T-cell (primary cell): ENCODE measurements at places on chromosomes 5 and 9. TPM values are rescaled to one million over a fixed set of nuclear protein-coding genes. Genes with fewer than 3 reads are reported as not detected.

- DNase-seq, result no peak
Observed at GRCh38 chr5:13249854-13250253, 694.6 kb downstream of the DNAH5 start.

DNA sequence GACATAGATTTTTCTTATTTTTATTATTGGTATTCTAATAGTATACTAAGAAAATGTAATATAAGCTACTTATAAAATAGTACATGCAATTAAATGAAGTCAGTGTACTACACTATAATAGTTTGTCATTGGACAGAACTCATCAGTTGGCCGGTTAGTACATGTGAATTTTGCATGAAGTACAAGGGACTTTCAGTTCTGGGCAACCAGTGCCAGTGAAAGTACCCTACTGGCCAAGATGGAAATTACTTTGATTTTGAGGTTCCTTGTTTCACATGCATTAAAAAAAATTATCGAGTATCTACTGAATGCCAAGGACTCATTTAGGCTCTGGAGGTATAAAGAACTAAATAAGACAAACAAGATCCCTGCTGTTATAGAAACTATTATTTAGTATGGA lies 213.4 kb upstream of the ELL2 start:
- no peak for DNase-seq

DNA sequence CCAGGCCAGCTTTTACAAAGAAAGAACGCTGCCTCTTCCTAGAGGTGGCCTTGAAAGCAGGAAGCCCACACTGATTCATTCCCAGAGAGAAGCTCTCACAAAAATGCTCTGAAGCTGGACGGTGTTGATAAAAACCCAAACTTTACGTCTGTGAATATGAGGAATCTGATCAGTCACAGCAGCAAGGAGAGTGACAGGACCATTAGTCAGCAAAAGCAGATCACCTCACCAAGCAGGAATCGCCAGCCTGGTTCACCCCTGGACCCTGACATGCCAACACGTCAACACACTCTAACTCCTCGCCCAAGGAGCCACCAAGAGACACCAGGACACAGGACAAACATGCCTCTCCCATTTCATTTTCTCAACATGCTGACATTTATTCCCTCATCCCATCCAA lies 70.6 kb upstream of the ZNF622 start:
- no peak for DNase-seq

HSD17B3 gene
- total RNA-seq, result 1.2 TPM

DNA sequence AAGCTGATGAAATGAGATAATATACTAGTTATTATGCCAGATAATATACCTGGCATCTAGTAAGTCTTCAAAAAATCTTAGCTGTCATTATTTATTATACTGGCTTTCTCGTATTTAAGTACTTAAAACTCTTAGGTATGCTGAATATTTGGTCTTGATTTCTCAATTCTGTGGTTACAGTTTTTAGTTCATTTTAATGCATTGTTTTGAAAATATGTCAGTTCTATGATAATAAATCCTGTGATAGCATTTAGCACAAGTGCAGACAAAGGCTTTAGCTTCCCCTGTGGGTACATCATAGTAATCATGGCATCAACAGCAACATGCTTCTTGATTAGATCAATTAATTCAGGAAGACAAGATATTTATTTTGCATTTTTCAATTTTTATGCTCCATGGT lies 133.0 kb downstream of the SMC2 start:
- no peak for DNase-seq

SLC36A2 gene
- not detected for total RNA-seq

DNA sequence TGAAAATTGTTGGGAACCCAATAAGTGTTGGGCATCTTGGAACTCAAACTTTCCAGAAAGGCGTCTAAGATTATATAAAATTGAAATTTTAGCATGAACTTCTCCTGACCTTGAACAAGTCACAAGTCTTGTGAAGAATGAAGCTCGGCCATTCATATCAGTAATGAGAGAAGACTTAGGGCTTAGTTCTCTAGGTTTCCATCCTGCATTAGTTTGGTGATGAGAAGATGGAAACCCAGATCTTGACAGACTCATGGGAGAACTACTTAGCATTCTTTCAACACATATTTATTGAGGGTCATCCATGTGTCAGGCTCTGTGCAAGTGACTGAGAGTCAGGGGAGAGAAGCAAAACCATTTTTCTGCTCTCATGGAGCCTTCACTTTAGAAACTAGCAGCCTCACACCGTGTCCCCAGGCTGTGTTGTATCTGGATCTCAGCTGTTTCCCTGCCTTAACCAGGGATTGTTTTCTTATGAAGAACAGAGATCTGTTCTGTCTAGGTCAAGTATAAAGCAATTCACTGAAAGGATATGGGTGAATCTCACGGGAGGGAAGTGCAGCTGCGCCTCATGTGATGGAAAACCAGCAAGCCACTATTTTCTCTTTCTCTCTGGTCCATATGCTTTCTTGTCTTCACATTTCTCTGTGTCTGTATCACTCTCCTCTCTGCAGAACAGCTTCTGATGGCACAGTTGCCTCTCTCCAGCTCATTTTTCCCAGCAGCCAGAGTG lies 3.4 kb downstream of the GARNL3 start:
- DNase-seq, result no peak

DNA sequence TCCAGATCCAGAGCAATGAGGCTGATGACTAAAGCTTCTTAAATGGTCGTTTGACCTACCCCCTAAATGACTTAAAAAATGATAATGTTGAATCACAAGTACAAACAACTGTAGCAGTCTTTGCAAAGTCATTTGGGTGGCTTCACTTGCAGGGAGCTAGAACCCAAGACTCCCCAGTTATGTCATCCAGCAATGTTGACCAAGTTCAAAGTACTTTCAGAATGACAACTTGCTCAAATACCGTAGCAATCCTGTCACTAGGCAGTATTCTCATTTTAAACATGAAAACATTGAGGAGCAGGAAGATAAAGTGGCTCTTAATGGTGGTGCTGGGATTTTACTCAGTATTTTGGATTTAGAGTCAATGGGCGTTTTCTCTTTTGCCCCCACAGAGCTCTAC lies 1217.0 kb upstream of the DMAC1 start:
- no peak for DNase-seq

DNA sequence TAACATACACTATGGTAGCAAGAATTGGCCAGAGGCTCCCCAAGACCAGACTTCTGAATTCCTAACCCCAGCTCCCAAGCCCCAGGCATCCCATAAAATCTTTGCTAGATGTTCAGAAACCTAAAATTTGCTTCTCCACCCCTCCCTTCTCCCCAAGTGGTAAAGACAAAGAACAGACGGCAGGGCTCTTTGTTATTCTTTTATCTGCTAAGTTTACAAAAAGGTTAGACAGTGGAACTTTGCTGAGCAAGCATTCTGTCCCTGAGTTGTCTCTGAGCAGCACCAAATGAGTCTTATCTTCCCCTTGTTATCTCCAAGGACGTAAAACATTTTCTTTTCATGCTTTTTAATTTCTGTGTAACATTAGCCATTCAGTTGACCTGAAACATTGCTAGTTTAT lies 30.2 kb downstream of the TJP2 start:
- DNase-seq, result no peak
